ENCODE measurements at places on chromosomes 1 and 21.

DNA sequence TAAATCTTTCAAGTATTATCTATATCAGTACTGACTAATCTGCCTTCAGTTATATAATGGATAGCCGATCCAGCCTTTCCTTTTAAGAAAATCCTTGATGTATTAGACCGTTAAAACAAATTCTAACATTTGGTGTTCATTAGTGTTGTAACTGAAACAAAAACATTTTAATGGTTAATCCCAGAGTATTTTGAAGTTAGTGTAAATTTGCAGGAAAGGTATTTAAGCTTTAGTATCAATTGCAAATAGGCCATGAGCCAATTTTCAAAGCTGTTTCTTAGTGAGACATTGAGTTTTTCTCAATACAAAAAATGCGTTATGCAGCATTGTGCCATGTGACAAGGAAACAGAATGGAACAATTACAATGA is 29.6 kb downstream of the DISP1 start:
- no peak for DNase-seq

GRCh38 chr1:116288201-116288598 is 84.8 kb upstream of the ATP1A1 start:
- DNase-seq: no peak

DNA sequence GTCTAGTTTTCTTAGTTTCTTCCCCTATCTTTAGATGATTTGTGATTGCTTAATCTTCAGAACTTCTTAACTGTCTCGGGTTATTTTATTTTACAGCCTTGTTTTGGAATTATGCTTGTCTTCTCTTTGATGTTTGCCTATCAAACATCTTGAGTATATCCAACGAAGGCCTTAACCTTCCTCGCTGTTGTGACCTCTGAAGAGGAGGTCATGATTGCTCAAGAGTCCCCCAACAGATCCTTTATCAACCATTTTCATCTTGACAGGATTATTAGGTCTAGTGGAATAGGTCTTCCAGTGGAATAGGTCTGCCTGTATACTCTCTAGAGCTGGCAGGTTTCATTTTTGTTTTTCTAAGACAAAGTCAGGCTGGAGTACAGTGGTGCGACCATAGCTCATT is 45.7 kb downstream of the UBE4B start:
- no peak for DNase-seq

GRCh38 chr1:45585110-45585426 is 1.2 kb downstream of the NASP start:
- DNase-seq: no peak

DNA sequence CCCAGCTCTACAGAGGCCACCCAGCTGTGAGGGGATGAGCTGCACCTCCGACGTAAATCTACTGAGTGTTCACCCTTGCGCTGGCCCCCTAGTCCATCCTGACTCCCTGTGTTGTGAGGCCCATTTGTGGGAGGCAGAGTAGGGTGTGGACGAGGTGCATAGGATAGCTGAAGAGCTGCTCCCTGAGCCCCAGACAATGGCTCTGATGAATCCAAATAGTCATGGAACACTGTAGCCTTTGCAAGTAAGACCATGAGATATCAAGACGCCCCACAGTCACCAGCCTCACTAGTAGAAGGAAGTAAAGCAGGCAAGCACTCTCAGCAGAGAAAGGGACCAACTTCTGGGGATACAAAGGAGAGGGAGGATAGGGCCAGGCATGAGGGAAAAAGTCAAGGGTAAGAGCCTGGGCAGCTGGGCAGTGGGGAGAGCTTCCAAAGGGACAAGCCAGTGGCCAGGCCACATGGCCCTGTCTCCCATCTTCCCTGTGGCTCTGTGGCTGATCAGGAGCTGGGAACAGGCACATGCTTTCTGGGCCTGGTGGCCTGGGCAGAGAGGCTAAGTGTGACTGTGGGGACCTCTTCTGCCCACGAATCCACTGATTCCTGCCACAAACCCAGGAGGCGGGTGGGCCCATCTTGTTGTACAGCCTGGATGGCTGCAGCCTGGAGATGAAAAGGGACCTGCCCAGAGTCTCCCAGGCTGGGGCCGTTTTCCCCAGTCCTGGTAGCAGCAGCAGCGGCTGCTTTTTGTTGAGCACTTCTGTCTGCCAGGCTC is 55.5 kb upstream of the EPS8L3 start:
- no peak for DNase-seq

DNA sequence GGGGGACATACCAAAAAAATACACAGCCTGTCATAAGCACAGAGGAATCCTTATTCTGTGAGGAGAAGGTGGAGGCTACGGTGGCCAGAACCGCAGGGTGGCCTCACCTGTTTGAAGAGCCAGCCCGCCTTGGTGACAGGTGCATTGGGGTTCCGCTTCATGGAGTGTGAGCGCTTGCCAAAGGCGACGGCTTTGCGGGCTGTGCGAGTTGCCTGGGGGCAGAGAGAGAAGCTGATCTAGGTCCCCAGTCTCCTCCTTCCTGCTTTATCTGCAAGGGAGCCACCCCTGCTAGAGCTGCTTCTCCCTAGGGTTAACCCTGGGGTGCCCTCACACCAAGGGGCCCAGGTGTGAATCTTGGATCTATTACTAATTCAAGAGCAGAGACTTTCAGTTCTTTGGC is 54.3 kb upstream of the GOLT1A start:
- DNase-seq: no peak

- no peak for DNase-seq
Measured at GRCh38 chr1:232196042-232196441, 433.9 kb downstream of the SIPA1L2 start.

DNA sequence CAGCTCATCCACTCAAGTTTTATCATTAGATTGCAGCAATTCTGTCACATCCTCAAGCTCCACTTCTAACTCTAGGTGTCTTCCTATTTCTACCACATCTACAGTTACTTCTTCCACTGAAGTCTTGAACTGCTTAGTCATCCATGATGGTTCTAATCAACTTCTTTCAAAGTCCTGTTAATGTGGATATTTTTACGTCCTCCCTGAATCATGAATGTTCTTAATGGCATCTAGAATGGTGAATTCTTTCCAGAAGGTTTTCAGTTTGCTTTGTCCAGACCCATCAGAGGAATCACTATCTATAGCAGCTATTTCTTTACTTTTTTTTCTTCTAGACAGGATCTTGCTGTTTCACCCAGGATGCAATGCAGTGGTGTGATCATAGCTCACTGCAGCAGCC is 78.0 kb upstream of the RNPC3 start:
- DNase-seq: no peak

- no peak for DNase-seq
Measured at GRCh38 chr1:43256675-43257570, 12.9 kb upstream of the TMEM125 start.

DNA sequence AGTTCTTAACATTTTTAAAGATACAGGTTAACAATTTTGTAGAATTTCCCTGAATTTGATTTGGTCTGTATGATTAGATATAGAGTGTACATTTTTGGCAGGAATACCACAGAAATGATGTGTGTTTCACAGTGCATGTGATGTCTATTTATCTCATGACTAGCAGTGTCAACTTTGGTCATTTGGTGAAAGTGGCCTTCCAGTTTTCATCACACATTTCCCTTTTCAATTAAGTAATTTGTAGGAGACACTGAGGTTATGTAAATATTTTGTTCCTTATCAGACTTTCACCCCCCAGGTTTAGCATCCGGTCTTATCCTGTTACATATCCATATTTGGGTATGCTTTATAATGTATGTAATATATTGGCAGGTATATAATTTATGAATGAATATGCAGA is 41.8 kb downstream of the MAP3K7CL start:
- DNase-seq: no peak

DNA sequence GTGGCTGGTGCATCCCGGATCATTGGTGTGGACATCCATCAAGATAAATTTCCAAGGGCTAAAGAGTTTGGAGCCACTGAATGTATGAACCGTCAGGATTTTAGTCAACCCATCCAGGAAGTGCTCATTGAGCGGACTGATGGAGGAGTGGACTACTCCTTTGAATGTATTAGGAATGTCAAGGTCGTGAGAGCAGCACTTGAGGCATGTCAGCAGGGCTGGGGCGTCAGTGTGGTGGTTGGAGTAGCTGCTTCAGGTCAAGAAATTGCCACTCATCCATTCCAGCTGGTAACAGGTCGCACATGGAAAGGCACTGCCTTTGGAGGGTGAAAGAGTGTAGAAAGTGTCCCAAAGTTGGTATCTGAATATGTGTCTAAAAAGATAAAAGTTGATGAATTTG is 79.1 kb downstream of the FMN2 start:
- no peak for DNase-seq

GRCh38 chr1:29960876-29961275 is 724.6 kb downstream of the PTPRU start:
- DNase-seq: no peak

GRCh38 chr1:89041119-89041641 is 18.5 kb upstream of the GBP3 start:
- no peak for DNase-seq

DNA sequence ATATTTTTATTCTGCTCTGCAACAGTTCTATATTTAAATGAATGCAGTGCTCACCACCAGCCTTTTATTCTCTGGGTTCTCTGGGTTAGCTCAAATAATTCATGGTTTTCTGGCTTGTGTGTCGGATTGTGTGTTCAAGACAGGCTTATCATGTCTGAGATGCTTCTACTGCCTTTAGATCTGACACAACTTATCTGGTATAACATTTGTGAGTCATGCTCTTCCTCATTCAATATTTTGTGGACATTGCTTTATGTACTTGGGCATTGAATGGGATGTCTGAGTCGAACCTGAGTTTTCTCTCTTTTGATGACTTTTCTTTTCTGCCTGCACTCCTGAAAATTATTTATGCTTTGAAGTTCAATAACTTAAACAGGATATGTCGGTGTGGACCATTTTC is 17.6 kb upstream of the PKP1 start:
- DNase-seq: no peak

DNA sequence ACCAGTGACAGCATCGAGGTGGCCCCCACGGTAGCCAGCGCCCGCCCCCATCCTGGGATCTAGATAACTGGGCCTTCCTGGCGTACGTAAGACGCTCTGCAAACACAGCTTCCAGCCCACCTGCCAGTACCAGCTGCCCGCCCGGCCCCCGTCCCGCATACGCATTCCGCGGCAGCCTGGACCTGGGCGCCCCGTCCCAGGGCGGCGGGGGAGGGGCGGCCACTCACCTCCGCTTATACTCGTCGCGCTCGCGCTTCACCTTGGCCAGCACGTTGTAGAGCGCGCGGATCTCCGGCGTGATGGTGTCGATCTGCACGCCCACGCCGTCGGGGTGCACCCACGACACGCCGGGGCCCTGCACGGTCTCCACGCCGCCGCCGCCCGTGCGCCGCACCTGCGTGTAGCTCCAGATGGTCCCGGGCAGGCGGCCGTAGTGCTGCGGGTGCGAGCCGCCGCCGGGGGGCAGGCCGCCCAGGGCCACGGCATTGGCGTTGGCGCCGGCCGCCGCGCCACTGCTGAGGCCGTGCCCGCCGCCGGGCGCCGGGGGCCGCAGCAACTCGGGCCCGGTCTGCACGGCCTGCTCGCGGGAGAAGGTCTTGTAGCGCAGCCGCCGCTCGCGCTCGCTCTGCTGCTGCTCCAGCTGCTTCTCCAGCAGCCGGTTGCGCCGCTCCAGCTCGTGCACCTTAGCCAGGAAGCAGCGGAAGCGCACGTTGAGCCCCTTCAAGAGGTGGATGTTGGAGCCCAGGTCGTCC is 859 bp downstream of the IFFO2 start:
- no peak for DNase-seq

- DNase-seq: no peak
Measured at GRCh38 chr1:183218971-183219615, 33.0 kb downstream of the LAMC2 start.

DNA sequence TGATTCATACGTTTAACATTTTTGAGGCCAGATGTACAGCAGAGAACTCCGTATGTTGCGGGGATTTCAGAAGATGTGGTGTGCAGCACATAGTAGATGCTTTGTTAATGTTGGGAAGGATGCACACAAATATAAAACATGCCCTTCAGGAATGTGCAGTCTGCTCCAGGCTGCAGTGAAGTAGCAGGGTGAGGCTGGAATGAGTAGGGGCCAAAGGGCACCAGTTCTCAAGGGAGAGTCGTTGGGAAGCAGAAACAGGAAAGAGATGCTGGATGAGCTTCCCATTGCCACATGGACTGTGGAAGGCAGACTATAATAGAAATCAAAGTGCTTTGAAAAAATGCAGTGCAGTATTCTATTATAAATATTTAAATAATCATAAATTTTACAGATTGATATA is 126.9 kb downstream of the NOS1AP start:
- no peak for DNase-seq

DNA sequence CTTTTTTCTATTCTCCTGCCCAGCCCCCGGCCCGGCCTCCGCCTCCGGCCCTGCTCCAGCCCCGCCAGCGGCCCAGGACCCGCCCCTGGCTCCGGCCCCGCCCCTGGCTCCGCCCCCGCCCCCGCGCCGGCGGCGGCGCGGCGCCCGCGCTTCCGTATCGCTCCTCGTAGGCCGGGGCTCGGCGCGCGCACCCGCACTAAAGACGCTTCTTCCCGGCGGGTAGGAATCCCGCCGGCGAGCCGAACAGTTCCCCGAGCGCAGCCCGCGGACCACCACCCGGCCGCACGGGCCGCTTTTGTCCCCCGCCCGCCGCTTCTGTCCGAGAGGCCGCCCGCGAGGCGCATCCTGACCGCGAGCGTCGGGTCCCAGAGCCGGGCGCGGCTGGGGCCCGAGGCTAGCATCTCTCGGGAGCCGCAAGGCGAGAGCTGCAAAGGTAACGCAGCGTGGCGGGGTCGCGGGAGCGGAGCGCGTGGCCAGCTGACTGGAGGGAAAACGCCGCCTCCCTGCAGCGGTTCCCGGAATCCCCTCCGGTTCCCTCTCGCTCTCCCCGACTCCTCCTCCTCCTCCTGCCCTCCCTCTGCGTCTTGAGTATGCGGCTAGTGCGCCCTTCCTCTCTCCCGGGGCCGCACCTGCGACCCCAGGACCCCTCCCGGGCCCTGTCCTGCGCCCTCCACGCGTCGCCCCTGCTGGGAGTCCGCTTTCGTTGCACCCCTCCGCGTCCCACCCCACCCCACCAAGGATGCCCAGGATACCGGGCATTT is at the start of gene IFNAR2:
Gene IFNAR2, plus strand, starts transcription at position 155 of the 761 bp plus-strand sequence. CDS start 11,985 bp downstream, outside the sequence.
- no peak for DNase-seq

- DNase-seq: no peak
Measured at GRCh38 chr1:227489572-227489971, 73.8 kb upstream of the ZNF678 start.

DNA sequence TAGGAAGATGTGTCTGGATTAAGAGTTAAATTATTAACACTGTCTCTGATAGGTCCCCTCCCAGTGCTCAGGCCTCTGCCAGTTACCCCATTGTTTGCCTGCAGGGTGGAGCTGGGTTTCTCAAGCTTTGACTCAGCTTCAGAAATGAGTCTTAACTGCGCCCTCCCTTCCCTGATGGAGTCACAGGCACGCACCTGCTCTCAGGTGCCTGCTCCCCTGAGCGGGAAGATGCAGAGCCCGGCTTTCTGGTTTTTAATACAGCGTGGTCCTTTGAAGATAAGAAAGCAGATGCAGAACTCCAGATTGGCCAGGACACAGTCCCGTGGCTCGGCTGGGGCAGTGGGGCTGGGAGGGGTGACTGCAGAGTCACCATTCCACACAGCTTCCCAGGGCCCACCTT is 3.2 kb upstream of the SPRR4 start:
- DNase-seq: no peak

DNA sequence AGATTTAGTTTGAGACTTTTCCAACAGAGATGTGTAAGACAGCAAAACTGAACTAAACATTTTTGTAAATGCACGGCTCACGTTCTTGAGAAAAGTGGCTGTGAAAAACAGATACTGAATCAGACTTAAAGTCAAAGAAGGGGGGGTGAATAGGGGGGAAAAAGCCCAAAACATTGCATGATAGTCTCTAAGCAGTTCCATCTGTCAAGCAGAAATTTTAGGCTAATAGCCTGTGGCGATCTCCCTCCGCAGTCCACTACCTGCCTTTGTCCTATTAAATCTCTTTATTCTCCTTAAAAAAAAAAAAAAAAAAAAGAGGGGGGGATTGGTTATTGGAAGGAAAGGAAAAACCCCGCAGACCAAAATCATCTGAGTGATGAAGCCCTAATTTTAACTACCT is 217.6 kb upstream of the NFIA start:
- no peak for DNase-seq

Measured in AG09309 (cell line).